ENCODE measurements at places on chromosomes 16 and 17.

DNA sequence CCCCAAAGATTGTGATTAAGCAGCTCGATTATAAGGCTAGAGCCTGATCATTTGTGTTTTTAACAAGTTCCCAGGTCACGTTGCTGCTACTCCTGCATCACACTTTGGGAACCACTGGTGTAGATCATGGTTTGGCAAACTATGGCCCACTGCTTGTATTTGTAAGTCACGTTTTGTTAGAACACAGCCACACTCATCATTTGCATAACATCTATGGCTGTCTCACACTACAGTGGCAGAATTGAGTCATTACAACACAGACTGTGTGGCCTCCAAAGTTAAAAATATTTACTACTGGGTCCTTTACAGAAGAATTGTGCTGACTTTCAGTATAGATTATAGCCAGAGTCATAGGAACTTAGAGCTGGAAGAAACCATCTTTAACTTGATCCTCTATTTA, 515.3 kb upstream of the PSMD7 start:
- no peak for DNase-seq

DNA sequence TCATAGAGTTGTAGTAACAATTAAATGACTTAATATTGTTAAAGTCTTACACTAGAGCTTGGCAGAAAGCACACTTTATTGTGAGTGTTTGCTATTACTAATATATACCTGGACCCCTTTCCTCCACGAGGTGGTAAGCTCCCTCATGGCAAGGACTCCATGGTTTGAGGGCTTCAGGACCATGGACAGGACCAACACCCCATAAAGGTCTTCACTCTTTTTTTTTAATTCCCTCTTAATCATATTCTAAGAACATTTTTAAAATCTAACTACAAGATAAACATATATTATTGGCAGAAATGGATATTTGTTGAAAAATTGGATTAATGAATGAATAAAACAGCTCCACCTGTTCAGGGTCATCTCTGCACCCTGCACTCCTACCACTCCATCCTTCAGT, 154.5 kb downstream of the CBLN1 start:
- no peak for DNase-seq

GRCh38 chr17:56756536-56756935, 77.2 kb downstream of the C17orf67 start:
- DNase-seq, result no peak

DNA sequence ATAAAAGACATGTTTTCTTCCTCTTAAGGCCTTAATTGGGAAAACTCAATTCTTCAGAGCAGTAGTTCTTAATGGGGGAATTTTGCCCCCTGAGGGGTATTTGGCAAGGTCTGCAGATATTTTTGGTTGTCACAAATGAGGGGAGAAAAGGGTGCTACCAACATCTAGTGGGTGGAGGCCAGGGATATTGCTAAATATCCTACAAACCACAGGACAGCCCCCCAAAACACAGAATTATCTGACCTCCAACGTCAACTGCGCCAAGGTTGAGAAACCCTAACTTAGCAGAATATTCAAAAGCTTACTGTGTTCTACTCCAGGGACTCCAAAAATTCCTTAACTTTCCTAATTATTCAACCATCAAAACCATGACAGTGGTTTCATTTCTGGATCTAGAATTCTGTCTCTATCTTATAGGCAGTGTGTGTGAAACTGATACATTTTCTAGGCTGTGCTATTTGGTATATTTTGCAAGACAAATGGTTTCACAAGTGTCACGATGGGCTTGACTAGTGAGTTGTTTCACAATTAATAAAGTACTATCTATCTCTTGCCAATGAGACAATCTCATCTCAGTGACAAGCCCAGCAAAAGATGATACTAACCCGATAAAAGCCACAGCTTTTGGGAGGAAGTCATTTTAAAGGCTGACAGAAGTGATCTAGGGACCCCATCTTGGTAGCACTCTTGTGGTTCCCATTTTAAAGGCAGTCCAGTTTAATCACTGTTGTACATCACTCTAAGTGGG, 14.7 kb downstream of the TXNDC11 start:
- DNase-seq, result no peak

DNA sequence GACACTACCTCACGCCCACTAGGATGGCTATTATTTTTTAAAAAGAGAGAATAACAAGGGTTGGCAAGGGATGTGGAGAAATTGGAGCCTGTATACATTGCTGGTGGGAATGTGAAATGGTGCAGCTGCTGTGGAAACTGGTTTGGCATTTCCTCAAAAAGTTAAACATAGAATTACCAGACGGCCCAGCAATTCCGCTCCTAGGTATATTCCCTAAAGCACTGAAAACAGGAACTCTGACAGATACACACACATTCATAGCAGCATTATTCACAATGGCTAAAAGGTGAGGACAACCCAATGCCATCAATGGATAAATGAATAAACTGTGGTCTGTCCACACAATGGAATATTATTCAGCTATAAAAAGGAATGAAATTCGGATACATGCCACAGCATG, 60.3 kb upstream of the CBX4 start:
- DNase-seq, result no peak

DNA sequence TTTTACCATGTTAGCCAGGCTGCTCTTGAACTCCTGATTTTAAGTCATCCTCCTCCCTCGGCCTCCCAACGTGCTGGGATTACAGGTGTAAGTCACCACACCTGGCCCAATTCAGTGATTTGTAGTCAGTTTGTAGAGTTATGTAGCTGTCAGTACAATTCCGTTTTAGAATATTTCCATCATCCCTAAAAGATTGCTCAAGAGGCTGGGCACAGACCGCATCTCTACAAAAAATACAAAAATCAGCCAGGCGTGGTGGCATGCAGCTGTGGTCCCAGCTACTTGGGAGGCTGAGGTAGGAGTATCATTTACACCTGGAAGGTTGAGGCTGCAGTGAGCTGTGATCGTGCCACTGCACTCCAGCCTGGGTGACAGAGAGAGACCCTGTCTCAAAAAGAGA, 20.6 kb downstream of the RGS11 start:
- DNase-seq, result no peak

DNA sequence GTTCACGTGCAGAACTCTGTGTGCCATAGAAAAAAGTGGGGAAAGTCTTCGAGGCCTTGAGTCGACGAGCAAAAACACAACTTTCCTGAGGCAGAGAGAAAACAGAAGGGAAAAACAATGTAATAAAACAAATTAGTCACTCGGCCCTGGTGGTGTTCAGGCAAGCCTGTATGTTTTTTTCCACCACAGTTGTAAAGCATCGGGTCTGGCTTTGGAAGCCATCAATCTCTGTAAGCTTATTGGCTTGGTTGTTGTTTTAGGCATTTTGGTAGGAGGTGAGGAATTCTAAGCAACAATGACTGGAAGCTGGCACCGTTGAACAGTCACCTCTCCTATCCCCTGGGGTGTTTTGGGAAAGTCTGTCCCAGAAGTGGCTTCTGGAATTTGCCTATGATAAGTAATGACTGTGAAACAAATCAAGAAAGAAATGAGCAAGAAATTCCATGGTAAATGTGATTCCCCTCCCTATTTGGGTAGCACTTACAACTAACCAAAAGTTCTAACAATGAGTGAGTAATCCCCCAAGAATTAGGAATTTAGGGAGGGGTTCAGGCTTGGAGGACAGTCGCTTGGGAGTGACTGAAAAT, 2.8 kb downstream of the CDH13 start:
- no peak for DNase-seq

DNA sequence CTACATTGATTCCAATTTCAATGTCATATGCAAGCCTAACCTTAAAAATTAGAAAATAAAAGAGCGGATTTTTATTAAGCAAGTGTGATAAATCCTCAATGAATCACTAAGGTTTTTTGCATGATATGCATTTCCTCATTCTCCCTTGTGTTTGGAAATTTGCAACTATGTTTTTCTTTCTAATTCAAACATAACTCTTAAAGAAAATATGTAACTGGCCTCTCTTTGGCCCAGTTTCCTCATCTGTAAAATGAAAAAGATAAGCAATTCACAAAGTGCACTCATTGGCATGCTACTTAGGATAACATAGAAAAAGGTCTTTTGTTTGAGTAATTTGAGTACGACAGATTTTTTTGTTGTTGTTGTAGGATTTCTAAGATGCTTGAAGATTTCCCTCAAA, 295.5 kb downstream of the CDH11 start:
- no peak for DNase-seq

GRCh38 chr17:15444805-15445204, 22.6 kb downstream of the CDRT4 start:
- no peak for DNase-seq

DNA sequence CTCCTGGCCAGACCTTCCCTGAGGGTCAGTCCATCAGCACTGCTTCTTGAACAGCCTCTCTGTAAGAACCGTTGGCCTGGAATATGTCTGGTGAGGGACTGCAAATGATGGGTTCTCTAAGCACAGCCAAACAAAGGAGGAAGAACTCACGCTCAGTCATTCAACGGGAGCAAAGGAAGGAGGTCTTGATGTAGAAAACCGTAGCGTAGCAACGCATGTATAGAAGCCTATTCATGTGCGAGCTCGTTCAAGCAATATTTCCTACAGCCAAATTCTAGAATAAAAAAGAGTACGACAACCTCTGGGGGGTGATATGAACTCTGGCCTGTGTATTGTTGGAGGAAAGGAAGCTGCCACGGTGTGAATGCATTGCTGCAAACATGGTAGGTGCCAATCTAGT, 64.2 kb downstream of the RGS9 start:
- no peak for DNase-seq

- no peak for DNase-seq
Measured at GRCh38 chr17:70905796-70906195, 736.5 kb downstream of the KCNJ2 start.

DNA sequence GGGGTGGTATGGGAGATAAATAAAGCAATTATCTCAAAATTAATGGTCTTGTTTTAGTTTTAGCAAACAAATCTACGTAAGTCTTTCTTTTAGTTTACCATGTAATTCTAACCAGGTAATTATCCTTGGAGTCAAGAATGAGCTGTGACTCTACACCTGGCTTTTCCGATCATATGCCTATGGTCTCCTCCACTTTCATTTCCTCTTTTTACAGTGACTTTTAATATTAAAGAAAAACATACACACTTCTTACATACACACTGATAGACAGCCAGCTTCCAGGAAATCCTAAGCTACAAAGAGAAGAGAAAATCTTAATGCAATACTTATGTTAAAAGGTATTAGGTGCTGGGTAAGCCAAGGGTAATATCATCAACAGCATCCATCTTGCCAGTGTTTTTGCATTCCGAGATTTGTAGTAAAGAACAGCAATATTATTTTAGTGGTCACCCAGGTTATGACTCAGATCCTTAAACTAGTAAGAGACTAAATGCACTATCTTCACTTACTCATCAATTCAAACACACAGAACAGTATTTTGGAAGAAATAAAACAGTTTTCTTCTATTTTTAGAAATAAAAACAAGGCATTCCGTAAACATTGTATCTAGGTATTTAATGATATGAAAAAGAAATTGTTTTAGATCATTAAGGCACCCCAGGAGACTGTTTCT, 4.4 kb upstream of the IRX5 start:
- no peak for DNase-seq

- no peak for DNase-seq
Measured at GRCh38 chr16:18003033-18003432, 333.5 kb downstream of the NPIPA8 start.

DNA sequence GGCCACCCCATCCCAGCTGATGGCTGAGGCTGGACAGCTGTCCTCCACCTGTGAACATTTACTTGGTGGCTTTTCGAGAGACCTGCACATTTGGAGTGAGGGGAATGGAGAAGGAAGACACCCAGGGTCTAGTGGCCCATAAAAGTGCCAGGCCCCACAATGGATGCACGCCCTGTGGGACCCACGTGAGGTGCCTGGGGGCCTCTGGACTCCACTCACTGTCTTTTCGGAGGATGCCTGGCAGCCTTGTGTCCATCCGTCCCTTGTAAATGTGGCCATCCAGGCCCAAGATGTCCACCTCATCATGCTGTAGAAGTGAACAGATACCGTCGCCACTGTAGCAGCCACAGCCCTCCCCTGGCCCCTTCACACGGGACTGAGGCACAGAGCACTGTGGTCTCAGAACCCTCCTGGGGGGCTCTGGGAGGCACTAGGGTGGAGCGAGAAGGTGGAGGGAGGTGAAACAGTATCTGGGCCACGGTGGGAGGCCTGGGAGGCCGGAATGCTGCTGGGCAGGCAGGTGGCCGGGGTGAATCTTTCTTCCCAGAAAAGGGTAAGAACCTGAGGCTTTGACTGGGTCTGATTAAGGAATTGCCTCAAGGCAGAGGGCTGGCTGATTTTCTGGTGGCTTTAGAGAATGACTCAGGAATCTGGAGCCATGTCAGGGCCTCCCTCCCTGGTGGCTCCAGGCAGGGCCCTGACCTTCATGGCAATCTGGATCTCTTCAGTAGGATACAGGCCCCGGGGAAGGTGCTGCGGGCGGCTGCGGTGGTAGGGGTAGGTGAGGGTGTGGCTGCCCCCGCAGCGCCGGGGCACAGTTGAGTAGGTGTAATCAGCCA, 11.5 kb downstream of the UBALD2 start:
- DNase-seq, result no peak

- no peak for DNase-seq
Measured at GRCh38 chr17:39597372-39598046, 10.2 kb downstream of the NEUROD2 start.

GRCh38 chr17:28279411-28279810, 39.6 kb upstream of the TMEM97 start:
- DNase-seq, result no peak

DNA sequence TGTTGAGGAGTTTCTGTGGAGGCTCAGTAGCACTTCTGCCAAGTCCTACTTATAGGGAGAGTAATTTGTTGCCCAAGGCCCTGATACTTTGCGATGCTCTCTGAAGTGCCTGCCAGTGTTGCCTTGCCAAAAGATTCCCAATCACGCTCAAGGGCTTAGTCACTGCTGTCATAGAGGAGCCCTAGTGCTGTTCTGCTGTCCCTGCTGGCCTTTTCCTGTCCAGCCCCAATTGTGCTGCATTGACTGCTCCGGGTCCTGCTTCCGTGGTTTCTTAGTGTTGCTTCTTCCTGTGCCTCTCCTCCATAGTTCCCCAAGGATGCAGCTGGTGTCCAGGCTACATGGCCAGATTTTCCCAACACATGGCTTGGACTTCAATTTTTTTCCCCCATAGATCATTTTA, 13.9 kb downstream of the NUP93 start:
- DNase-seq, result no peak

GRCh38 chr17:6711681-6712057, 1.5 kb downstream of the SLC13A5 start:
- DNase-seq, result no peak

GRCh38 chr17:51846566-51846965, 311.9 kb downstream of the CA10 start:
- DNase-seq, result no peak

DNA sequence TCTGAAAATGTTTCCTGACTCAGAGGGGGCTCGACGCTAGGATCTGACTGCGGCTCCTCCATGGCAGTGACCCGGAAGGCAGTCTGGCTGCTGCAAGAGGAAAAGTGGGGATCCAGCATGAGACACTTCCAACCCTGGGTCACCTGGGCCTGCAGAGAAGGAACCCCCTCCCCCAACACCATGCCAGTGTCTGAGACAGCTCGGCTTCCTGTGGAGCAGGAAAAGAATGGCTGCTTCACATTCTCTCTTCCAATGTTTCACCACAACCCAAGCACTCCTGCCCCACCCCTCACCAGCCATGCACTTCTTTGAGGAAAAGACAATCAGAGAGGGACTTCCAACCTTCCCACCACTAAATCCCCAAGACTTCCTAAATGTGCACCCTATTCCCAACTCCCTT, 10.8 kb downstream of the TP53 start:
- DNase-seq, result no peak
